ENCODE measurements at places on chromosomes 5 and 9.
A peak's percentile ranks its signal among the peaks of the same experiment; 100 is the strongest.

DNA sequence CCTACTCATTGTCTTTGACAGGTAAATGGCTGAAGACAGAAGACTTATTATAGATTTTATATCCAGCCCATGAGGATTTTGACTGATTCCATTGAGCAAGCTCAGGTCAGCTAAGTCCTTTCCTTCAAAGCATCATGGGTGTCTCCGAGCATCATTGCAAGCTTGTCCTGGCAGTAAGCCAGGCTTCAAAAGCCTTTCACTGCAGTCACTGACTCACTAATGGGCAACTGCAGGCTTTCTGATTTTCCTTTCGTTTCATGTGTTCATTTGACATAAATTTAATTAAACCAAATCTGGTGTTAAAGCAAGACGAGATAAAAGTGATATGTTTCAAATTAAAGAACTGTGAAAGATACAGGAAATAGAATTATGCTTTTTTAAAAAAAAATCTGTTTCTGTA lies 426.2 kb downstream of the ANXA1 start:
- DNase-seq: no peak

DNA sequence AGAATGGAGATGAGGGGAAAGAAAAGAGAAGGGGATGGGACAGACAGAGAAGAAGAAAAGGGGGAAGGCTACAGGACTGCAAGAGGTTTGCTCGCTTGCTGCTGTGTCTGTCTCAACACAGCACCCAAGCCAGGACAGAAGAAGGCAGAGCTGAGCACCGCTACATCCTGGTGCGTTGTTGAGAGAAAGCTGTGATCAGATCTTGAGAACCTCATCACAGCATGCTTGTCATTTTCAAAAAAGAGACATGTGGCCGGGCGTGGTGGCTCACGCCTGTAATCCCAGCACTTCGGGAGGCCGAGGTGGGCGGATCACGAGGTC lies 110.9 kb downstream of the NXNL2 start:
- DNase-seq: no peak

DNA sequence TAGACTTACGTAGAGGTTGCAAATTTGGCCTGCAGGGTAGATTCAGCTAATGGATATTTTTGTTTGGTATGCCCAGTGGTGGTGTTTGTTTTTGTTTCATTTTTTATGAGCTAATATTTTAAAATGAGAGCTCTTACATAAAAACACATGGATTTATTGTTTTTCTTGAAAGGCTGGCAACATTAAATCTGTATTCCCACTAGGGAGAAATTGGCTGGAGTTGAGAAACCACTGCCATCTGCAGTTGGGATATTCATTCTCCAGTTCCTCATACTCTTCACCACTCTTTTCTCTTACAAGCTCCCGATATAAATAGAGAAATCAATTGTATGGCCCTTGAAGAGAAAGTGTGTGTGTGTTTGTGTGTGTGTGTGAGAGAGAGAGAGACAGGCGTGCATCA lies 143.3 kb downstream of the ALDH1A1 start:
- no peak for DNase-seq

DNA sequence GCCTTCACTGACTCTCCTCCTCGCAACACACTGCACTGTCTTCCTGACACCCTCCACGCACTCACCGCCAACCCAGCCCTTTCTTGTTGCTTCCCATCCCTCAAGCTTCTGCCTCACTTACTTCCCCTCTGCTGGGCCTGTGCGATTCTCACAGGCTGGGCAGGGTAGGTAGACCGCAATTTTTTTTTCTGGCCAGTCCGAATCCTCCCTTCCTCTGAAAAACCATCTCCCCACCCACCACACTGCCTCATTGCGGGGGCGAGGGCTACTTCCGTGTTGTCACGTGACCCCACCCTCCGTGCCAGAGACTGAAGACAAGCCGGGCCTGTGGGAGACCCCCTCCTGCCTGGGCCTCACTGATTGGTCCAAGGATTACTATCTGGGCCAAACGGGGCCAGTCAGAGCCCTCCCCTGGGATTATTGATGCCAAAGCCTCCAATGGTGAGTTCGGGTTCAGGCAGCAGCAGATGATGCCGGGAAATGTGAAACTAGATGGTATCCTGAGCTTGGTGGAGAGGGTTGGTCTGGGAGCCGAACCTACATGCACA lies 73.1 kb downstream of the STK10 start:
- peak; percentile 42 for DNase-seq

DNA sequence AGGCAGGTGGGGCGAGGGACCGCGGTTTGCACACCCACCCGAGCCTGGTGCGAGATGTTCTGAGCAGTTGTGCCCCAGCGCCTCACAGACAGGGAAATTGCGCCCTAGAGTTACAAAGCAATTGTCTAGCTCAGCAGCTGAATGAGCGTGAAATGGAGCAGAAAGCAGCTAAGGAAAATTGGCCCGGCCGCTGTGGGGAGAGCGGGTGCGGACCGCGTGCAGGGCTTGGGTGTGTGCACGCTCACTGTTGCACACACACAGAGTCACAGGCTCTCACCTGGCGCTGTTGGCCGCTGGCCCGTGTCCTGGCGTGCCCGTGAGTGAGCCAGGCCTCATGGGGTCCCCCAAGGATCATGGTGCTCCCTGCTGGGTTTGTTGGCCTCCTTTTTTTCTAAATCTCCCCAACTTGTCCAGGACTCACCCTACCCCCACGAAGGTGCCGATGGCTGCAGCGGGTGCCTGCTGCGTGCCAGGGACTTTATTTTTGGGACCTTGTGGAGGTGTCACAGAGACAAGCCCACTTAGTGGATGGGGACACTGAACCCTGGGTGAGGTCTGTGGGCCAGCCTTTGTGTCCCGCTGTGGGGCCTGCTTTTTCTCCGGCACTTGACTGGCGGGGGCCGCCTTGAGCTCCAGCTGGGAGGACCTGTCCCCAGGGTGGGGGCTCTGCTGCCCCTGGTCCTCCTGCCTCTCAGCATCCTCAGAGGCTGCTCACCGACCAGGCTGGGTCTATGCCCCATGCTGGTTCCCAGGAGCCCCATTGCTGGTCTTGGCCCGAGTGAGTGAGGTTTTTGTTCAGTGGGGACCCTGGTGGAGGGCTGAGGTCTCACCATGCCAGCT lies 5.2 kb downstream of the RXRA start:
- no peak for DNase-seq

DNA sequence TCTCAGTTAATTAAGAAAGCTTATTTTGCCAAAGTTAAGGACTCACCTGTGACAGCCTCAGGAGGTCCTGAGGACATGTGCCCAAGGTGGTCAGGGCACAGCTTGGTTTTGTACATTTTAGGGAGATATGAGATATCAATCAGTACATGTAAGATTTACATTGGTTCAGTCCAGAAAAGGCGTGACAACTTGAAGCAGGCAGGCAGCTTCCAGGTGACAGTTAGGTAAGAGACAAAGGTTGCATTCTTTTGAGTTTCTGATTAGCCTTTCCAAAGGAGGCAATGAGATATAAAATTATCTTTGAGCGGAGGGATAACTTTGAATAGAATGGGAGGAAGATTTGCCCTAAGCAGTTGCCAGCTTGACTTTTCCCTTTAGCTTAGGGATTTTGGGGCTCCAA lies 47.8 kb downstream of the SLC1A1 start:
- no peak for DNase-seq

GRCh38 chr5:112279082-112279481 lies 140.0 kb downstream of the EPB41L4A start:
- DNase-seq: no peak

DNA sequence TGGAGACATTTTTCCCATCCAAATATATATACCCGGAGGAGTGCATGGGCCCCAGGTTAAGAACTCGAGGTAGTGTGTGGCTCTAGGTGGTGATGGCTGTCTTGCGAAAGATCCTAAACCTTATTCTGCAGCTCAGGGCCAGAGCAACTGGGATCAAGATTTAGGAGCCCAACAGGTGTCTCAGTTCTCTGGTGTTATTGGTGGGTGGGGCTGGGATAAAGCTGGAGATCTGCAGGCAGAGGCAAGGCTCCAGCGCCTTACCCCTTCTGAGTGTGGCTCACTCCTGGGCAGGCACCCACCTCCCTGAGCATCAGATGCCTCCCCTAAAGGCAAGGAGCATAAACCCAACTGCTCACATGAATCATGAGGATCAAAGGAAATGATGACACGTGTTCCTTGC lies 11.2 kb downstream of the UBE2QL1 start:
- DNase-seq: no peak

- DNase-seq: no peak
Observed at GRCh38 chr5:72692231-72692637, 124.2 kb upstream of the TNPO1 start.

GRCh38 chr5:105195765-105196164 lies 1633.2 kb upstream of the NUDT12 start:
- no peak for DNase-seq

- DNase-seq: no peak
Observed at GRCh38 chr9:95947118-95947517, 71.6 kb downstream of the ERCC6L2 start.

GRCh38 chr5:150442699-150443080 lies 6.8 kb downstream of the RPS14 start:
- DNase-seq: no peak

- DNase-seq: no peak
Observed at GRCh38 chr5:169039592-169039991, 261.3 kb downstream of the SLIT3 start.

GRCh38 chr5:4079831-4080230 lies 484.2 kb downstream of the IRX1 start:
- no peak for DNase-seq

DNA sequence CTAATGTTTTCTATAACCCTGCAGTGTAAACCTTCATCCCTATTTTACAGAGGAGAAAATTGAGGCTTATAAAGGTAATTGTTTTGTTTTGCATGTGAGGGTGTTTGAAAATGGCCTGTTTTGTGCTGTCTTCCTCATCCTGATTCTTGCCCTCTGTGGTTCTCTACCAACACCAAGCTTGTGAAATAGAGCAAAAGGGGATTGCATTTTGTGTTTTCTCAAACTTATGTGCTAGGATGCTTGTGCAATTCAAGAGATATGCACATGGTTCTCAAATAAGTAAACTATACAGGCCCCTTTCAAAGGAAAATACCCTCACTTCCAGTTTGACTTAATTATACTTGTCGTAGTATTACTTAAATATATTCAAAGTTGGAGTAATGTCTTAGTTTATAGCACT lies 17.2 kb downstream of the PAM start:
- no peak for DNase-seq

GRCh38 chr9:73609381-73609780 lies 457.7 kb downstream of the ANXA1 start:
- DNase-seq: no peak

- no peak for DNase-seq
Observed at GRCh38 chr5:103745353-103746065, 182.9 kb upstream of the NUDT12 start.

DNA sequence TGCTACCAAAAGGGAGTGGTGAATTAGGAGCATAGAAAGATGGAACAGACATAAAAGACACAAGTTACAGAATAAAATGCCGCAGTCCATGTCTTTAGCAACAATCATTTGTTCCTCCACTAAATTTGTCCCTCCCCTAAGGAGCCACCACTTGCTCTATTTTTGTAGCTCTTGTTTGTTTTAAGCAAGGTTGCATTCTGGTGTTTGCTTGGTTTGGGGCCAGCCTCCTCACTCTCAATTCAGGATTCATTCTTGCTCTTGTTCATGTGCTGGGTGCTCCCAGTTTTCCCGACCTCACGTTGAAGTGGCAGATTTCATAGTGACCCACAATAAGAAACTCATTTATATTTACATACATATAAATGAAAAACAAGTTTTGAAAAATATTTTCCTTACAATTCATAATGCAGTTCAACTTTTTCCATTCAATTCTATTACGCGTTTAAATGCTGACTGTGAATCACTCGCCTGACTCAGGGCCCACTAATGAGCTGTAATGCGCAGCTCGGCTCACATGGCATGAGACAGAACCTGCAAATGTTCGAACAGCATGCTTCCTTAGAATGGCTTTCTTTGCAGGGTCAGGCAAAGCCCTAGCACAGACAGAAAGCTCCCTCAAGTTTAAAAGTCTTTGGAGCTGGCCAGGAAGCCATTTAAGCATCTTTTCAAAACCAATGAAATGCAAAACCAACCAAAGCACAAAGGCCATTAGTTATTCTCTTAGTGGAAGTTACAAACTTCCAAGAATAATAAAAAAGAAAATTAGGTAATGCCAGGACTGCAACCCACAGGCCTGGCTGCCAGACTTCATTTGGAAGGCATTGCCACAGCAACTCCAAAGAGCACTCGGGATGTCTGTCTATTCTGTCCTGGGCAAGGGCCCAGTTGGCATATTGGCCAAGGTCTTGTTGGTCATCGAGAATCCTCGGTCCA lies 41.7 kb downstream of the RETREG1 start:
- no peak for DNase-seq

DNA sequence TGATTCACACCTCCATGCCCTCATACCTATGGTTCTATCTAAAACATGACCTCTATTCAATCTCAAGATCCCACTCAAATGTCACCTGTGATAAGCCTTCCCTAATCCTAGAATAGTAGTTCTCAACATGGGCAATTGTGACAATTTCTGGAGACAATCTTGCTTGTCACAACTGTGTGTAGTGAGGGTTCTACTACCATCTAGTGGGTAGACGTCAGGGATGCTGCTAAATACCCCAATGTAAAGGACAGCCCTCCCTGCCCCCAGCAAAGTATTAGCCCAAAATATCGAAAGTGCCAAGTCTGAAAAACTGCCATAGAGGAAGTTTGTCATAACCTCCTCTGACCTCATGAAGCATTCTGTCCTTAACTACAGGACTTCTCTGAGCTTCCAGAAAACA lies 32.0 kb downstream of the TBCA start:
- no peak for DNase-seq

- peak; percentile 17 for DNase-seq
Observed at GRCh38 chr5:140251527-140251973, 51.4 kb downstream of the PFDN1 start.

- DNase-seq: no peak
Observed at GRCh38 chr9:22111954-22112247, 102.8 kb upstream of the CDKN2B start.

DNA sequence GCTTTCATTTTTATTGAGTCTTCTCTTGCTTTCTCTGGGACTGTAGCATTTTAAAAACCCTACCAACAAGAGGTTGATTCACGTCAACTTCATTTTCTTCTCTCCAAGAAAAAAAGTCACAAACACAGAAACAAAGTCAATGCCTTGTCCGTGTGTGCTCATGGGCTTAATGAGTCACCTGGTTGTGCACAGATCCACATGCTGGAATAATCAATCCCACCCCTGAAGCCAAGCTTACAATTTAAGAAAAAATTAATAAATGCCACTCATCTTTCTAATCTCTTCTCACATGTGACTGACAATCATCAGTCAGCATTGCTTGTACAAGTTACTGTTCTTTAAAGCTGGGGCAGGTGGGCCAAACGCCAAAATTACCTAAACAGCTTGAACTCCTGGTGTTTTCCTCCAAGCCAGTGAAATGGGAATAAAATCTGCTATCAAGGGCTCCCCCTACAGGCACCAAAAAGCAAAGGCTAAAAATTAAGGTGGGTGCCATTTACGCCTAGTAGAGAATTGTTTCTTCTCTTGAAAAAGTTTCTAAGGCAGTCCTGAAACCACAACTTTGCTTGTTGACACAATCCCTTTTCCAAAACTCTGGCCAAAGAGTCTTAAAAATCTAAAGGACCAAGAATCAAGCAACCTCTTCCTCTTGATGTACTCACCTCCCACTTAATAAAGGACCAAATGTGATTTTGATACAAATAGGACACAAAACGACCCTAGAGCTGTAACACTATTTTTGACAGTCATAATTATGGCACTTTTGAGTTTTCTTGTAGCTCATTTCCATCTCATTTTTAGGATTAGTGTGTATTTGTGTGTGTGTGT lies 21.3 kb downstream of the TRMO start:
- DNase-seq: no peak
